Smooth muscle cell of the umbilical artery (primary cell): ENCODE measurements at places on chromosomes 7 and 10. TPM values are rescaled to one million over a fixed set of nuclear protein-coding genes. Genes with fewer than 3 reads are reported as not detected.

Gene YWHAG
- total RNA-seq: 89.7 and 169 TPM in 2 replicates

Gene ANKRD30A
- total RNA-seq: not detected in 2 replicates

Gene OR6V1
- not detected in 2 replicates for total RNA-seq

Gene TMEM140
- 0.92 and 3.3 TPM in 2 replicates for total RNA-seq

Gene A1CF
- not detected in 2 replicates for total RNA-seq
